Activated T-helper 1 cell treated with Interleukin-2 at 50 U/mL for 16 hours (primary cell): ENCODE measurements at places on chromosomes 4 and X.

DNA sequence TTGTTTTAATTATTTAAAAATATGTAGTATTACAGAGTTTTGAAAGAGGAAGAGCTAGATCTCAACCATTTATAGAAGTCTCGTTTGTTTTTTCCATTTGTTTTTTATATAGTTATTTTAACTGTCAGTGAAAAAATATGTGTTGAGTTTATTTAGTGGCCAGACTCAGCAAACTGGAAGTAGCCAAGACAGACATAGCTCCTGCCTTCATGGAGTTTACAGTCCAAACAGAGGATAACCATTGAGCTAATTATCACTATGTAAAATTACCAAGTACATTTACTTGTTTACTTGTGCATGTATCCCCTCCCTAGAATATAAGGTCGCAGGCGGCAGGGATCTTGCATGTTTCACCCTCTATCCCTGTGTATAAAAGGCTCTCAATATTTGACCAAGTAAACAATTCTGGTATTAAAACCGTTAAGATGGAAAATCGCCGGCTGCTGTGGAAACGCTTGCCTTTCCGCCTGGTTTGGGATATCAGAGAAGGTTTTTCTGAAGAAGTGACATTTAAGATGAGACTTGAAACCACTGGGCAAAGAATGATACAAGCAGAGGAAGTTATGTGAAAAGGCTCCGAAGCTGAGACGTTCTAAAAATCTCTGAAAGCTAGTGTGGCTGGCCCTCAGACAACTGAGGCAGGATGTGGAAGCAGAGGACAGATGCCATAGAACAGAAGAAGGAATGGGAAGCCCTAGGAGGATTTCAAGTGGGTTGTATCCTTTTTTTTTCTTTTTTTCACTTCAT is 1.3 kb upstream of the CCNI start:
- no peak for DNase-seq

DNA sequence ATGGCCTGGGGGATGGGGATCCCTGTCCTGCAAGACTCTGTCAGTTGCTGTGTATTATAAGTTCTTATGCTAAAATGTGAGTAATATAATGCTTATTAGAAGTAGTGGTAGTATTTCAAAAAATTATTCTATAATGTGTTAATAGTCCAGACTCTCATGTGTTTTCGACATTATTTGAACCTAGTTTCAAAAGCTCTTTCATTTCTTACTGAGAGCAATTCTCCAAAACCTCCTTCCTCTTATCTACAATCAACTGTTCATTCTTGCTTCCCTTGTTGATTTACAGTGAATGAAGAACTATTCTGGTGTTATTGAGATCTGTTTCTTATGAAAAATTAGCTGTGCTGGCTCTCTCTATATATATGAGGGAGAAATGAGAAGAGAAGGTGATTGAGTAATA is 32.9 kb upstream of the PTPN13 start:
- no peak for DNase-seq

DNA sequence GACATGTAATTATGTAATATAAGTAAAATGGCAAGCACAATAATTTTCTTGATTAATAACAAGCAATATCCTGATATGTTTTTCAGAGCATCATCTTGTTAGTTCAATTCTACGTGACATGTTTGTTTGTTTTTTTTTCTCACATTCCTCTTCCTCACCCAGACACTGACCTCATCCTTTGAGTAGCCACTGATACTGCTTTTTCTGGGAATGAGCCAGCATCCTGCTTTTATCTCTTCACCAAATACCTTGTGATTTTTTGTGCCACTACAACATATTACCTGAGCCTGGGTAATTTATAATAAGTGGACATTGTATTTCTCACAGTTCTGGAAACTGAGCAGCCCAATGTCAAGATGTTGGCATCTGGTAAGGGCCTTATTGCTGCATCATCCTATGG is 484.0 kb downstream of the NAF1 start:
- DNase-seq = no peak

DNA sequence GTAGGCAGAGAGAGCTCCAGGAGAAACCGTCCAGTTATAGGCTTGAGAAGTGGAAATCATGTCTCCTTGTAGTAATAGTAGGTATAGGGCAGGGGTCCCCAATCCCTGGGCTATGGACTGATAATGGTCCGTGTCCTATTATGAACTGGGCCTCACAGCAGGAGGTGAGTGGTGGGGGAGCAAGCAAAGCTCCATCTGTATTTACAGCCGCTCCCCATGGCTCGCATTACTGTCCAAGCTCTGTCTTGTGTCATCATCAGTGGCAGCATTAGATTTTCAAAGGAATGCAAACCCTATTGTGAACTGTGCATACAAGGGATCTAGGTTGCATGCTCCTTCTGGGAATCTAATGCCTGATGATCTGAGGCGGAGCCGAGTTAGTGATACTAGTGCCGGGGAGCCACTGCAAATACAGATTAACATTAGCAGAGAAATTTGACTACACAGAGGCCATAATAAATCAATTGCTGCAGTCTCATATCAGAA is 67.6 kb downstream of the MRPL1 start:
- DNase-seq = no peak

- DNase-seq = no peak
Observed at GRCh38 chr4:116862592-116862991, 222.8 kb downstream of the TRAM1L1 start.

DNA sequence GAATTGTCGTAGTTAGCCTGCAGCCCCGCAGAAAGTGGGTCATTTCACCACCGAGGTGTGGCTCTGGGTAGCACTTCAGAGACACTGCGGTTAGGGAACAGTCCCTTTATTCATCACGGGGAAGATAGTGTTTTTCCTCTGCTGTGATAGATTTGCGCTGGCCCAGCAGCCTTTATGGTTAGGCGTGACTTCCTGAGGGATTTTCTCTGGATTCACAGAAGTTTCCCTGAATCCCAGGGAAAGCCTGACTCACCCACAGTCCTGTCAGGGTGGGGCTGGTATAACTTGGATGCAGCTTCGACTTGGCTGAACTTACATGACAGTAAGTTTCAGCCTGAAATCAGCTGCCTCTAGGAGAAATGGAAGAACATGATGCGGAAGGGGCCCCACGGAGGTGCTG is 196.3 kb upstream of the HHIP start:
- DNase-seq = no peak

DNA sequence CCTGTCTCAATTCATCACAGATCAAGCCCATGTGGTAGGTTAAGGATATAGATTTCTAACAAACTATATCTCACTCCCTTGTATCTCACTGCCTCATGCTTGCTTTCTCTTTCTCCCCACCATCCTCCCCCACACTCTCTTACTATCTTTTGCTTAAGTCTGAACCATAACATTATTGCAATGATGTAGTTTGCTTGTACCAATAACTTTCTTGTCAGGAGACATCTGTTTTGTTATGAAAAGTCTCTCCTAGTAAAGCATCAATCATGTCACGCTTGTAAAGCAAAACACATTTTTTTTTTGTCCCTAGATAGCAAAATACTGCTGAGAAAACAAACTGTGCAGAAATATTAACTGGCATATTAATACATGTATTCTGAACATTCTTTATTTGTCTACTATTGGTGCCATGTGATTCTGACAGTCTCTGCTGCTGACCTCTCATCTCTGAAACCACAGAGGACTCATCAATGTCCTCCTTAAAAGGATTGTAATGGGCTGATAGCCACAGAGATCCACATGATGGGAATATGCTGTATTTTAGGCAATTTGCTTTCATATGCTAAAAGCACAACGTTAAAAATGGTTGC is 217.5 kb downstream of the VEGFC start:
- no peak for DNase-seq

- no peak for DNase-seq
Observed at GRCh38 chr4:2245787-2246275, 3.9 kb upstream of the HAUS3 start.

DNA sequence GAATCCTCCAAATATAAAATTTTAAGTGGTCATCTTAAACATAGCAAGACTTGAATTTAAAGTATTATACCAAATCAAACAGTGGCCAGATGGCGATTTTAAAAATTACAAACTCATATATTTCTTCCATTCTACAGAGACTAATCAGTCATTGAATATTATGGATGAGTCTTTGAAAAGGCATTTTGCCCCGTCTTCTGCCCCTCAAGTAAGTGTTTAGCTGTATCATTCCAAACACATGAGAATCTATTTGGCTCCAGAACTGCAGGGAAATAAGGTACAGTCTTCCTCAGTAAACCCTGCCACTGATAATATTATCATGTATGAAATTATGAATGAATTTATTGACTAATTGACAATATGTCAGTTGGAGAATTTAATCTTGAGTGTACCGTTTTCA is 191.0 kb downstream of the SLC7A11 start:
- no peak for DNase-seq

- DNase-seq = no peak
Observed at GRCh38 chrX:2689773-2690666, 1.1 kb upstream of the CD99 start.

GRCh38 chr4:100982345-100982744 is 365.0 kb downstream of the PPP3CA start:
- DNase-seq = no peak

GRCh38 chr4:40178672-40179071 is 18.2 kb upstream of the RHOH start:
- DNase-seq = no peak

DNA sequence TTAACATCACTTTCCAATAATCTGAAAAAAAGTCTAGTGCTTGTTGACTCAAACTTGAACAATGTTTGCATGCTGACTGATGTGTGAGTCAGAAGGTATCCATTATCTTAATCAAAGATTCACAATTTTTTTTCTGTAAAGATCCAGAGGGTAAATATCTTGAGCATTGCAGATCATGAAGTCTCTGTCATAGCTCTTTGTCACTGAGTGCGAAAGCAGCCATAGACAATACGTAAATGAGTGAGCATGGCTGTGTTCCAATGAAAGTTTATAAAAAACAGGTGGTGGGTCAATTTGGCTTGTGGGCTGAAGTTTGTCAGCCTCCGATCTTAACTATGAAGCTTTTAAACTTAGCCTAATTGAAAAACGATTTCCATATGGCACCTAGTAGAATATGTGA is 37.7 kb downstream of the NHS start:
- DNase-seq = no peak

DNA sequence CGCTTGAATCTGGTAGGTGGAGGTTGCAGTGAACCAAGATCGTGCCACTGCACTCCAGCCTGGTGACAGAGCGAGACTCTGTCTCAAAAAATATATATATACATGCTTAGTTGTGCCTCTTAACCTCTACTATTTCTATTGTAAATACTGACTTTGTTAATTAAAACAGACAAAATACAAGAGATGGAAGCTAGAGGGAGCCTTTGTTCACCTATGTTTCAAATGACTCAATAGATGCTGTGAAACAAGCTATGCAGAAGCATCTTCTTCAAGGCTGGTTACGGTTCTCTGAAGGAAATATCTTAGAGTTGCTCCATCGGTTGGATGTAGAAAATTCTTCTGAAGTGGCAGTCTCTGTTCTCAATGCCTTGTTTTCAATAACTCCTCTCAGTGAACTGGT is 6.2 kb downstream of the NCAPG start:
- DNase-seq = no peak

- no peak for DNase-seq
Observed at GRCh38 chr4:156734965-156735895, 236.4 kb downstream of the PDGFC start.

- DNase-seq = no peak
Observed at GRCh38 chrX:39222346-39223113, 421.3 kb downstream of the MID1IP1 start.
